ENCODE measurements at places on chromosomes 3 and 15. TPM values are rescaled to one million over a fixed set of nuclear protein-coding genes. Genes with fewer than 3 reads are reported as not detected.

DNA sequence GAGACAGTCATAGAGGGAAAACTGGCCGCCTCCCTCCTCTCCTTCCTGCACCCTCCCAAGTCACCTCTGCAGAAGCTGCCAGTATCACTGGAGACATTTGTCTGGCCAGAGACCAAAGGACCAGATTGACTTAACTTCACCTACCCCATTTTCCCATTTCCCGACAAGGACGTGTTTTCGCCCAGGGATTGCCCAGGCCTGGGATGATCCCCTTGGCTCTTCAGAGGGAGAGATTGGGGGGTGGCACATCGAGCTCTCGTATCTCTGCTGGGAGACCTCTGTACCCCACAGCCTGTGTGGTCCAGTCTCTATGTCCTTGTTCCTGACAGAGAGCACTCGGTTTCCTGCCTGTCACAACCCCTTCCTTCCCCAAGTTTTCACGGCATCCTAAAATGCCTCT is 31.4 kb downstream of the RGMA start:
- DNase-seq = no peak

DNA sequence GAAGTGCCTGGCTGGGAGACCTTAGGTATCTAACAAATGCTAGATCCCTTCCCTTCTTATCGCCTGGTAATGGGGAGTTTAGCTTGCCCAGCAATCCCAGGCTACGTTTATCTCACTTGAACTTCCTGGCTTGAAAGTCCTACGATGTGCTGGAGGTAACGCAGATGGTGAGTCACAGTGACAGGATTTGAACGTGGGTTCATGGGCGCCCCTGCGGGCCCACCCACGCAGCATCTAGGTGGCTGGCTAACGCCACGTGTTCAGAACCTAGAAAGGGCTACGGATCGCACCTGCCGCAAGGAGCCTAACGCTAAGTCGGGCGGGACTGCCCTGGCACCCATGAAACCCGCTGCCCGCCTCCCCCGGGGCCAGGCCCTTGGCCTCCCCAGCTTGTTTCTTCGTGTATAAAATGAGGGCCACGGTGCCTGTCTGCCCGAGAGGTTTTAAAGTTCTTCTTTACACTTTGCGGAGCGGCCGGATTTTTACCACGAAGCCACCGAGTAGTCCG is 600 bp upstream of the USP3 start:
- peak; percentile 77 for DNase-seq

DNA sequence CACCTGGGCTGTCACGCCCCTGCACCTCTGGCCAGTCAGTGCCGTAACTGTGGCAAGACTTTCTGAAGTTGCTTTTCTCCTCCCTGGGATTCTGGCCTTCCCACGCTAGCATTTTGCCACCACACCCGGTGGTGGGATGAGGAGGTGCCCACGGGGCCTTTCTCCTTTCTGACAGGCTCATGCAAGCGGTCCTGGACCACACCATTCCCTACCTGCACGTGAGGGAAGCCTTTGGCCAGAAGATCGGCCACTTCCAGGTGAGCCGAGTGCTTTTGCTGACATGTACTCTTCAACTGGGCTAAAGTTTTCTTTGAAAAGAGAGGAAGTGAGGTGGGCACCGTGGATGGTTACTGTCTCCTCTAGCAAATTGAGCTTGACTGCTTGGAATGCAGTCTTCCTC is 9.6 kb downstream of the IVD start:
- DNase-seq = no peak

DNA sequence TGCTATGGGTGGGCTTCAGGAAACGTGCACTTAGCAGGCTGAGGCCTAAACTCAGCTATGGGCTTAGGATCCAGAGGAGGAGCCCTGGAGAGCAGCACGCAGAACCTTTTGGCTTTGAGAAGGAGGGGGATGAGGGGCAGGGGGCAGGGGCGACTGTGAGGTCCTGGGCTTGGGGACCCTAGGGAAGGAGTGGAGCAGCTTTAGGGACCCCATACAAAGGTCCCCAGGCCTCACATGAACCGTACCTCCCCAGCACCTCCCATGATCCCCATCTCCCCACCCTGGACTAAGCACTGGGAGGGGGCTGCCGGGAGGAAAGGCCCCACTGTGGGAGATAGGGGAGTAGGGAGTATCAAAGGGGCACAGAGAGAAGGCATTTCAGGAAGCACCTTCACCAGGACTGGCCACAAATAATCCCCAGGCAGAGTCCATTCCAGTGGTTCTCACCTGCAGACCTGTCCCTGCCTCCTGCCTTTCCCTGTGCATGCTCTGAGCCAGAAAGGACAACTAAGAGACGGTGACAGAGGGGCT is 62.0 kb upstream of the KLF13 start:
- no peak for DNase-seq

DNA sequence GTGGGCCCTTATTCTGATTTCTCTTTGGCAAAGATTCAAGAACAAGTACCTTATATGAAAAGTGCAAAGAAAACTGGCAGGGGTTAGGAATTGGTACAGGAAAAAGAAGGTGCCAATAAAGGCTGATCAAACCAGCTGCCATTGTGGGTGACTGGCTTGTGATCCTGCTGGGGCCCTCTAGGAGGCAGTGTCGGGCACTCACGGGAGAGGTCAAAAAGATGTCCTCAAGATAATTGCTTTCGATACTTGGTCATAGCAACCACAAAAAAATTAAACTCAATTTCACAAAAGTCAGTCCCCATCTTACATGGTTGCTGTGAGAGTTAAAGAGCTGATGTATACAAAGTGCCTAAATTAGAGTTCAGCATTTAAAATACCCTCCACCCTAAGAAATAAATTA is 31.0 kb upstream of the CAV3 start:
- DNase-seq = no peak

GRCh38 chr3:122023335-122023910 is 1.4 kb upstream of the ILDR1 start:
- no peak for DNase-seq

Gene MUSTN1
- not detected for polyA plus RNA-seq

Gene CFAP100
- not detected for polyA plus RNA-seq

Gene ITGB5
- polyA plus RNA-seq = 0.62 TPM

Gene GOLGA8N
- 0.86 TPM for polyA plus RNA-seq

Data from CD8-positive, alpha-beta memory T cell (primary cell).